ENCODE measurements at places on chromosomes 6 and 20. TPM values are rescaled to one million over a fixed set of nuclear protein-coding genes. Genes with fewer than 3 reads are reported as not detected.

MUCL3 gene
- total RNA-seq, result not detected

DNA sequence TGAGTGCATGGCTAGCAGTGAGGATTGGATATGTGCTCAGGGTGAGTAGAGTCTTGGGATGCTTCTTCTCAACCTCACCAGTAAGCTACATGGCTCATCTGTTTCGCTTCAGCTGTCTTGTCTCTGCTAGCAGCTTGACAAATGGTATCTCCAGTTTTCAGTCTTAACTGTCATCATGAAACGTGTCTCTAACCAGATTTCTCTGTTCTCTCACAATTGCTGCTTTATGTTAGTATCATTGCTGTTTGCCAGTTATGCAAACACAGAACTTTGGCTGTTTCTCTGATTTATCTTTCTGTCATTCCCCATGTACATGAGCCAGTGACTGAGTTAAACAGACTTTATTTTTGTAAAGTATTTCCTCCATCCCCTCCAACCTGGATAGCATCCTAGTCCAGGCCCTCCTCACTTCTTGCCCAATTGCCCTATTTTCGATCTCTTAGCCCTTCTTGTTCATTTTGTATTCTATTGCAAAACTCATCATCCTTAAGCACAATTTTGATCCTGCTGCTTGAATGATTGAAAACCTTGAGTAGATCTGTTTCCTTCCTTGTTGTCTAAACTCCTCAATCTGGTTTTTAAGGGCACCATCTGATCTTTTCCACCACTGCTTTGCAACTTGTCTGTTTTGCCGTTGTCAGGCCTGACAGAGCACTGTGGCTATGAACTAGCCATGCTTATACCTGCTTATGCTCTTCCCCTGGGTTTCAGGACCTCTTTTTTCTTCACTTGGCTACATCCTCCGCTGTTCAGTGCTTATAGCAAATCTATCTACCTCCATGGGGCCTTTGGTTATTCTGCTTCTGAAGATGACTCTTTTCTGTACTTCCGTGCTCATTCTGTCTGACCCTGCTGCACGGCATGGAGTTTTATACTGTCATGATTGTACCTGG, 37.7 kb upstream of the ADIG start:
- no peak for DNase-seq

DNA sequence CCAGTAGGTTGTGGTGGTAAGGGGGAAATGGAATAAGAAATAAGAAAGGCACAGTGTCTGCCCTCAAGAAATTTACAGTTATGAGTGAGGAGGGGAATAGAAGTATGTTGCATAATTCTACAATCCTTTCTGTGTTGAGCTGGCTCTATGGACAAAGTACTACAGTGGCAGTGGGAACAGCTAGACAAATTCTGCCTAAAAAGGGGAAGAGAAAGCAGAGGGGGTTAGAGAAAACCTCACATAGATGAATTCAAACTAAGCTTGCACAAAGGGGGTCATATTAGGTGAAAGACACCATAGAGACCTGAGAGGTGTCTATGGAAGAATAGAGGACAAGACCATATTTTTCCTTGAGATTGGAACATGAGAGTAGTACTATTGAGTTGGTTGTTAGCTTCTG, 146.9 kb upstream of the VGLL2 start:
- no peak for DNase-seq

- no peak for DNase-seq
Observed at GRCh38 chr20:11982289-11982954, 64.7 kb downstream of the BTBD3 start.

GTSF1L gene
- total RNA-seq, result not detected

SCUBE3 gene
- not detected for total RNA-seq

GRCh38 chr6:42392833-42393232, 58.9 kb downstream of the TRERF1 start:
- DNase-seq, result no peak

MDFI gene
- 137 TPM for total RNA-seq

SNAP25 gene
- total RNA-seq, result not detected

DNA sequence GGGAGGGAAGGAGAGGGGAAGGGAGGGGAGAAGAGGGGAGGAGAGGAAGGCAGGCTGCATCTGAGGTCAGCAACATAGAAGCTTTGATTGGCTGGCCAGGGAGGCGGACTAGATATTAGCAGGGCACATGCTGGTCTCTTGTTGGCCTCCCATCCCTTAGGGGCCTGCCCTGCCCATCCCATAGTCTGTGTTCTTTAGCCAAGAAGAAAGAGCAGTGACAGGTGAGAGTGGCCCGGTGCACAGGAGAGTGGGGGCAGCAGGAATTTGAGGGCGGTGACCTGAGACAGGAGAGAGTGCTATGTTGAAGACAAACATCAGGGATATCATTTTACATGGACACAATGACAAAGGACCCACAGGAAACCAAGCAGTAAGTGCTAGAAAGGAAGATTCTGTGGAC, 413.5 kb downstream of the SYNE1 start:
- DNase-seq, result no peak

GRCh38 chr20:33299111-33299603, 16.1 kb downstream of the BPIFB1 start:
- DNase-seq, result peak; percentile 35

- no peak for DNase-seq
Observed at GRCh38 chr6:139882977-139883728, 508.7 kb upstream of the CITED2 start.

DNA sequence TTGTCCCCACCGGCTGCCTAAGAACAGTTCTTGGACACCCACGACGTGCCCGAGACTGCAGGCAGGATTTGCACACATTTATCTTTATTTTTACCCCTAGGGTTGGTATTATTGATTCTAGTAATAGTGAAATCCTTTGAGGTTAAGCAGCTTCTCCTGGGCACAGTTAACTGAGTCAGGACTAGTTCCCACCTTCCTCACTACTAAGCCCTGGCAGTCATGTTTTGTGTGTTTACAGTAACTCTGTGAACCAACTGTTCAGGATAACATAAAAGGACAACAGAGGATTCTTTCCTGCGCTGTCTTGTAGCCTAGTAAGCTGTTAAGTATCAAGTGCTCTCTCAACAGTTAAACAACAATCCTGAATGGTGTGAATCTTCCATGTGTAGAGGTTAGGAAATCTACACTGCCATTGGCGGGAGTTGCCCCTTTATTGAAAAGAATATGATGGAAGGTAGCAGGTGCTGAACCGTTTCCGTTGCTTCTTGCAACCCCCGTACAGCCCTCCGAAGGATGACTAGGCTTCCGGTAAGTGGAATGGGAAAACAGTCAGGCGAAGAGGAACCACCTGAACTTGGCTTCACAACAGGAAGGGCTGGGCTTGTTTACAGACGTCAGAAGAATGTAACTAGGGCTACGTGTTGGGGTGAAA, 979 bp upstream of the SOD2 start:
- DNase-seq, result no peak

MRPL2 gene
- 131 TPM for total RNA-seq

CTCFL gene
- total RNA-seq, result not detected

- no peak for DNase-seq
Observed at GRCh38 chr6:137303441-137303840, 84.3 kb upstream of the IFNGR1 start.

DNA sequence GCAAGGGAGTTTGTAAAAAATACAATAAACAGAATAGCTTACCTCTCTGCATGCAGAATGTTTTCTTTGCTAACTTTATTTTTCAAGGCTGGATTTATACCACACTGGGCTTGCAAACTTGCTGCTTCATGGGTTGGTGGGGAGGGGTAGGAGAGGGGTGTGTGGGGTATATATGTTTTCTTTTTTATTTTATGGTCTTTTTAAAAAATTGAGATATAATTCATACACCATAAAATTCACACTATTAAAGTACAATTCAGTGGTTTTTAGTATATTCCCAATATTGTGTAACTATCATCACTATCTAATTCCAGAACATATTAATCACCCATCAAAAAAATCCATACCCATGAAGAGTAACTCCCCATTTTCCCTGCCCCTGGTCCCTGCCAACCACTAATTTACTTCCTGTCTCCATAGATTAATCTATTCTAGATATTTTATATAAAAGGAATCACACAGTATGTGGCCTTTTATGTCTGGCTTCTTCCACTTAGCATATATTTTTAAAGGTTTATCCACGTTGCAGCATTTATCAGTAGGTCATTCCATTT, 14.3 kb upstream of the TRPC4AP start:
- no peak for DNase-seq

DNA sequence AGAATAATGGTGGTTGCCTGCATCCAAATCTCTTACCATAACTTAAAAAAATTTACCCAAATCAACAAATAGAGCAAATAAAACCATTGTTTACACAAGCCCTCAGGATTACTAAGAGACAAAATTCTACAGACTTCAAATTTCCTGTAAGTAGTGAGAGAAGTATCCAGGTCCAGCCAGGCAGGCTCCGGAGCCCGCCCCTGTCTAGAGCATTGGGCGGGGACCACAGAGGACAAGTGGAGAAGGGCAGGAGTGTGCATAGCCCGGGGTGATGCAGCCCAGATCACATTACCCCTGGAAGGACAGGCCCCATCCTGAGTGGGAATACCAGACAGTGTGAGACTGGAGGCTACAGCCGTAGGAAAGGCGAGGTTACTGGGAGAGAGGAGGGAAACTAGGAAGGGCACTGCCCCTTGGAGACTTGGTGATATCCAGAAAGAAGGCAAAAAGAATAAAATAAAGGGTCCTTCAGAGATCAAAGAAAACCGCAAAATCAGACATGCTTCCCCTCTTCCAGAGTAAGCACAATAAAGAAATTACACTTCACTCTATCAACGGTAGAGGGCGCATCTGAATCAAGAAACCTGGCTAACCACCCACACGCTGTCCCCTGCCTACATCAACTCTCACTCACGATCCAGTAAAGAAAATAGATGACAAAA, 26.6 kb downstream of the RIN2 start:
- peak; percentile 82 for DNase-seq

UBE2C gene
- 1.0 TPM for total RNA-seq

MYBL2 gene
- total RNA-seq, result 1.8 TPM

- DNase-seq, result no peak
Observed at GRCh38 chr20:42190084-42190483, 571.9 kb upstream of the CHD6 start.

SNAI1 gene
- total RNA-seq, result not detected

RIPK1 gene
- total RNA-seq, result 26.8 TPM

Measured in mammary epithelial cell (primary cell).